ENCODE measurements at places on chromosomes 13 and 19.

- DNase-seq = no peak
Observed at GRCh38 chr19:9799162-9799561, 19.7 kb downstream of the FBXL12 start.

- DNase-seq = no peak
Observed at GRCh38 chr13:40460116-40460515, 206.3 kb downstream of the FOXO1 start.

DNA sequence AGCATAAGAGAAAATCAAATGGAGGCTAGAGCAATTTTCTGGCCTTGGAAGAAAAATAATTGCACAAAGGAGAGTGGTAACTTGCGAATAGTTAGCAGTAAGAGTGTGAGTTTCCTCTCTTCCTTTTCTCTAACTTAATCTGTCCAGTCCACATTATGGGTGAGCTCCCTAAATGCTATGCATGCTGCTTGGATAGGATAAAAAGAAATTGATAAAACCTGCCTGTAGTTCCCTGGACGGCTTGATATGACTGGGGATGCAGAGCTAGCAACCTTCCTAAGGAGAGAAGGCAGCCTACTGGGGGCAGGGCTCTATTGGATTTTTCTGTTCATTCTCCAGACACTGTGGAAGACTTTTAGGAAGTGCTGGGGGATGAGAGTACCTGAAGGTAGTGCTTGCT is 311.3 kb downstream of the LMO7 start:
- no peak for DNase-seq

GRCh38 chr19:35135389-35135909 is 590 bp upstream of the LGI4 start:
- no peak for DNase-seq

DNA sequence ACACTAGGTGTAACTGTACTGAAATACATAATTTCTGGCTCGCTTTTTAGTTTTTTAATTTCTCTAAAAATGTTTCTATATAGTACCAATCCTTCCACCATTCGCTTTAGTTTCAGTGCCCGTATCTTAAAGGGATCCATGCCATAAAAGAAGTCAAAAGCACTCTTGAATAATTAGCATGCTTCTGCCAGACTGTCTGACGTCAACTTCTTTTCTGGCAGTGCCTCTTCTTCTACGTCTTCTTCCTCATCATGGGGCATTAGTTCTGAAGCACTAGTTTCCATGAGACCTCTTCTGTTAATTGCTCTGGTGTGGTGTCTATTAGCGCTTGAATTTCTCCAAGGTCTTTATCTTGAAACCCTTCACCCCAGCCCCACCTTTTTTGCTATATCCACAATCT is 93.8 kb upstream of the DOCK9 start:
- no peak for DNase-seq

DNA sequence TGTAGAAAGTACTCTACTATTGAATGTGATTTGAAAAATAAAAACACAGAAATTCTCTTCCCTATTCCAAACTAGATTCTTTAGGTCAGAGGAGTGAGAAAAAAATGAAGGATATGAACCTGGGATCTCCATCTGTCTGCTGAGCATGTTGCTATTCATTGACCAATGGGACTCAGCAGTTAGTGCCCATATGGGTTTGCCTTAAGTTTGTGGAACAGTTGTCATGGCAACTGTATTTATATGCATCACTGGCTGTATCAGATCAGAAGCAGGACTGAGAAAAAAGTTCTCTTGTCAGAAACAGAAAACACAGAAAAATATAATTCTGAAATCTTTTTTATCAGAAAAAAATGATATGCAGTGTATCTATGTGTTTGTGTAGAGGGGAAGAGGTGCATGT is 73.3 kb upstream of the ATXN8OS start:
- DNase-seq = no peak

GRCh38 chr19:36215276-36216123 is 594 bp downstream of the ZNF146 start:
- no peak for DNase-seq

DNA sequence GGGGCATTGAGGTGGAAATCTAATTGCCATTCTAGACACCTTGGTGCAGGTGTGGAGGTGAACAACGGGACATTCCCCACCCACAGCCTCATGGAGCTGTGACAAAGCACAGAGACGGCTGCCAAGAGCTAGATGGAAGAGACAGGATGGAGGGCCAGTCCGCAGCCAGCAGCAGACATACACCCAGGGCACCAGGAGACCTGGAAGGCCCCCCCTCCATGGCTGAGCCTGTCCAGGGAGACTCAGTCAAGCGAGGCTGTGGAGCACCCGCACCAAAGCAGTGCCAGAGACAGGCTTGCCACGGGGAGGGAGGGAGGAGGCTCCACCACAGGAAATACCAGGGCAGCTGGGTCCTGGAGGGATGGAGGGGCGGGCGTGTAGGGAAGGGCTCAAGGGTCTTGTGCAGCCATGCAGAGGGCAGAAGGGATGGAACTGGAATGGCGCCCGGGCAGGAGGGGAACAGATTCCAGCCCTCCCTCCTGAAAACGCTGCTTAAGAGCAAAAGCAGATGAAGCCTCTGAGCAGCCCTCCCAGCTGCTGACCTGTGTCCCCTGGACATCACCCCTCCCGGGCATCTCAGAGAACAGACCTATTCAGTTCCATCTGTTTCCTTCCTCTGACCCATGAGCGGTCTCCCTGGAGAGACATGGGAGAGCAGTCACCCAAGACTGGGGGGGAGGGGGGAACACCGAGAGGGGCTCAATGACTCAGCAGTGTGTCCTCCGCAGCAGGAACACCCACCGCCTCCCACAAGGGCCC is 14.4 kb downstream of the EPS15L1 start:
- no peak for DNase-seq

DNA sequence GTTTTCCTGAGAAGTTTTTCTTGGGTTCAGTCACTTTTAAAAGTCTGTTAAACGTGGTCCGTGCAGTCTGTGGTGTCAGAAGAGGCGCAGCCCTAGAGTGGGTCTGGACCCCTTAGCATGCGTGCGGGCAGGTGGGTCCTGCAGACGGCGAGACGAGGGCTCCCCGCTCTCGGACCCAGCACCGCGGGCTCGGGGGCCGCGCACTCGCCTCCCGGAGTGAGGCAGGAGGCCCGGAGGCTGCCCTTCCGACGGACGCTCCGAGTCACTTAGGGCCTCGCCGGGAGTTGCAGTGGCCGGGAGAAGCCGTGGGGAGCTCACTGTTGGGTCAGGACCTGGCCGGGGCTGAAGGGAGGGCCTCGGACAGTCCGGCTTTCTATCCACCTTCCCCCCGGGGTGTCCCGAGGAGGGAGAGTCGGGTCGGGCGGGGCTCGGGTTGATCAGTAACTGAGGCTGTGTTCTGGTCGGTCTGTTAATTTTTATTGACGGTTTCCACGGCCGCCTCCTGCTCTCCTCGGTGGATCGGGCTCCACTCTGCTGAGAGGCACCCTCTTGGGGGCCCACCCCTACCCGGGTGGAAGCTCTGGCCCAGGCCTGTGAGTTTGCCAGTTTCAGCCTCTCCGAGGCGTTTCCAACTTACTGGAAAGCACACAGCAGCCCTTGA is 1.3 kb downstream of the PTBP1 start:
- DNase-seq = no peak

DNA sequence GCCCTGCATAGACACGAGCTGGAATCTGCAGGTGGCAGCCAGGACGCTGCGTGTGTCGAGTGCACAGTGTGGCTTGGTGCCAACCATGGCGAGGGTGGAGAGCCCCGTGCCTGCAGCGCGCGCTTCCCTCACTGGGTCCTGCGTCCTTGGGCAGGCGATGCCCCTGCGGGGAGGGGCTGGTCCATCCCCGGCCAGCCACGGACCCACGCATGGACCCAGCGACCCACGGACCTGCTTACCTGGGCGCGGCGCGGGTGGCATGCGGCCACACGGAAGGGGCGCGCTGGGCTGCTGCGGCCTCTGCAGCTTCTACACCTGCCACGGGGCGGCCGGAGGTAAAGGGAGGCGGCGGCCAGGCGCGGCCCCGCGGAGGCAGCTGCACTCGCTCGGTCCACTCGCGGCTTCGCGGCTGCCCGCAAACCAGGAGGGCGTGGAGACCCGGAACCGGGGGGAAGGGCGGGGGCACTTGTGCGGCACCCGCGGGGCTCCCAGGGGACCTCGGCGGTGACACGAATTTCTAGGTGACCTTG is 569 bp upstream of the MCF2L start:
- DNase-seq = no peak

GRCh38 chr13:88246239-88246638 is 575.1 kb downstream of the SLITRK5 start:
- no peak for DNase-seq

- peak; percentile 84 for DNase-seq
Observed at GRCh38 chr19:47274071-47274890, at the start of gene INAFM1. TSS of gene INAFM1 (plus strand) at chr19:47274885. CDS start at chr19:47274920, 35 bp downstream.

GRCh38 chr13:114130837-114131582 is 1.4 kb downstream of the RASA3 start:
- DNase-seq = peak; percentile 65

- DNase-seq = no peak
Observed at GRCh38 chr19:17751103-17751911, at the start of gene FCHO1. TSS of gene FCHO1 (plus strand) at chr19:17751477. CDS start at chr19:17755165, 3,688 bp downstream.

DNA sequence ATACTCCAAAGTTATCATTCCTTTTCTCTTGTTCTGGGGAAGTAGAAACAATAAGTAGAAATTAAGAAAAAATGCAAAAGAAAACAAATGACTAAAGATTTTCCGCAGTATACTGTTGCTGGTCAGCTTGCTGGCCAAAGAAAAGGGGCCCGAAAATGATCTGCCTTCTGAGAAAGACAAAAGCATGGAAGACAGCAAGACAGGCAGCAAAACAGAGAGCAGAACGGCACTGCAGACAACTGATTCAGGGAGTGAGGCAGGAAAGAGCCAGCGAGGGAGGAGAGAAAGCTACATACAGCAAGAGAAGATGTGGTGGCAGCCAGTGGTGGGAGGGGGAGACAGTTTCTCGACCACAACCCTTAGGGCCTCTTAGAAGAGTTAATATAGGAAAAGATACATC is 5.3 kb upstream of the DOCK9 start:
- DNase-seq = no peak

DNA sequence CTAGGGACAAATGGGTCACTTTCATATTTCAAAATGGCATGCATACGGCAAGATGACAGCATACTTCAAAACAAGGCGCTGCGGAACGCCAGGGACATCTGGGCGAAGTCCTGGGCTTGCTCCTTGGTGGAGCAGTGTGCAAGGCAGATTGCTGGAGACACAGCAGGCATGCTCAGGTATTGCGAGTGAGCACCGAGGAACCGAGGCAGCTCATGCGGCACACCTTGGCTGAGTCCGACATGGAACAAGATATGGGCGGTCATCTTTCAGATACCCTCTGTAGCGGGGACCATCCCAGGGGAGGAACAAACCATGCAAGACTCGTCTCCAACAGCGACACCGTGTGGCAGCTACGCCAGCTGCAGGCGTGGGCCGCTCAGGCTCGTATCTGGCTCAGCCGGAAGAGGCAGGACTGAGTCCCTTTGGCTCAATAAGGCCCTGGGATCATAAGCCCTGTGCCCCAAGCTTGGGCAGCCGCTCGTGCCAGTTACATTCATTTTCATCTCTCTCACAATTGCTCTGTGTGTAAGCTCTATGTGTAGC is 112.4 kb downstream of the NUFIP1 start:
- no peak for DNase-seq

DNA sequence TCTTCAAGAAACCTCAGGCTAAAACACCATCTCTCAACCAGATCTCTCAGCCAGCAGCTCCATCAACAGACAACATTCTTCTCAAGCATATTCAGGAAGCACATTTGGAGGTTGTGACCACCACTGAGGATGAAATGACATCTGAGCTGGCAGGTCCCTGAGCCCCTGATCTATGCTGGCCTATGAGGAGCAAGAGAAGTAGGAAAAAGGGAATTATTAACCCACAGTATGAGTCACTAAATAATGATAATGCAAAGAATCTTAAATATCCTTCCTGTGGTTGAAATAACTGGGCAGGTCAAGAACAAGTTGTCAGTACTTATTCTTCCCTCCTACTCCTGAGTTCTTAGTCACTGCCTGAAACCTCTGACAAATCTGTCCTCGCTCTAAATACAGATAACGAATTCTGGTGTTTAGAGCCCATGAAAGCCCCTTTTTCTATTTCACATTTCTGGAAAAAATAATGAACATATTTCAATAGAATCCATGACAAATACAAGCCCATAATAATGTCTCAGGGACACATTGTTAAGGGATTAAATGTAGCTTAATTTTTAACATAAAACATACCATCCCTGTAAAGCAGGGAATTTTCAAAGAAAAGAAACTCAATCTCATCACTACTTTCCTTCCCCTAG is 225.8 kb upstream of the IRS2 start:
- DNase-seq = peak; percentile 99

Data from fibroblast of skin of left biceps (primary cell).